ENCODE measurements at places on chromosomes 7 and 10.

- DNase-seq: no peak
These were observed 179.9 kb upstream of the TMEM72 start for GRCh38 chr10:44731283-44731682.

DNA sequence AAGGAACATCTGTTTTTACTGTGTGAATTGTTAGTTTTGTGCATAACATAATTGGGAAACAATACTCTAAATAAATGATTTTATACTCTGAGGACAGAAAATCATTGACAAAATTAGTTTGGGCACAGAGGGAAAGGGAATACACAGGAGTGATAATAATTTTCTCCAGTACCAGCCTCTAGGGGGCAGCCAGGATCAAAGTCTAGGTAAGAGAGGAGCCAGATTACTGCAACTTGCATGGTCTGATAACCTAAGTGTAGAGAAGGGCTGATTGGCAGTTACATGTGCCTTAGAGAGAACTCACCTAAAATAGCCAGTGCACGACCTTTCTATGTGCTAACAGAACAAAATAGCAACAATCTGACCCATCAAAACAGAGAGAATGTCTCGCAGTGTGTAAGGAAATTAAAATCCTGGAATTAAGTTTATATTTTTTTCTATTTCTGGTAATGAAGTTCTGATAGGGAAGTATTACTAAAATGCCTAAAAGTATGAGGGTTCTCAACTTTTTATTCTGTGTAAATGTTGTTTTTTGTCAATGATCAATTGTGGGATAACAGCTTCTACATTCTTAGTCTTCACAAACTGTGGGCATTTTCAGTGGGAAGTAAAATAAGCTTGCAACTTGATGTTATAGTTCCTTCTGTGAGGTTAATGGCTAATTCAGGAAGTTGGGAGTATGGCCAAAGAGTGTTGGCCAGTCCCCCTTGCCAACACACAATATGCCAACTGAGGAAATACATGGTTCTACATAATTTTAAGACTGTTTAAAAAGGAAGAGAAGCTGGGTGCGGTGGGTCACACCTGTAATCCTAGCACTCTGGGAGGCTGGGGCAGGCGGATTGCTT is 66.4 kb downstream of the EXOC6 start:
- DNase-seq: no peak

DNA sequence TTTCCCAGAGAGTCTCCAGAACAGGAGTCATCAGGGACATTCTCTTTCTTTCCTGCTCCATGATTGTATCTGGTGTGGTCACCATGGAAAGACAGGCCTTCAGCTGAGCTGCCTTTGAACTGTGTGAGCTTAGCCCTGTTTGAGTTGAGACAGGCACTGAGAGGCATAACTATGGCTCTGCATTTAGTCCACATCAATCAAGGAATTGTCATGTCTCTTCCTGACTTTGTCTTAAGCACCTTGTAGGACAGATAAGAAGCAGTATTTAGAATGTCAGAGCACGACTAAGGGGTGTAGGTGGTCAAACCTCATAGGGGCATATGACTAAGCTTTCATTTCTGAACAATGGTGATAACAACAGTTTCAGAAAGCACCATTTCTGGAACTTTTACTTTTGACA is 53.5 kb downstream of the EPDR1 start:
- DNase-seq: no peak

GRCh38 chr10:132721725-132722124 is 64.2 kb downstream of the NKX6-2 start:
- no peak for DNase-seq

DNA sequence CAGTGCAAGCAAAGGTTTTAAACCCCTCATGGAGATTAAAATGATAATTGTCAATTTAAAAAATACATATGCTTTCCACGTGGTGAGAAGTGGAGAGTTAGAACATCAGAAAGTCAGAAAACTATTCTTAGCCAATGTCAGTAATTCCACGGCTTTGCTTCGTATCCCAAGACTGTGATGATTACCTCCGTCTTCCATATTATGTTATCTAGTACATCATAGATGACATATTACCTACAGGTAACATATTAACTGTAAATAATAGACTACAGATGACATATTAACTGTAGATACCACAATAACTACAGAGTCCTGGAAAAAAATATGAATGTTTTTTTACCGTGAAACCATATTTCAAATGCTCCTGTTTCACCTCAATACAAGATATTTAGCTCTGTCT is 579.4 kb upstream of the PFKP start:
- DNase-seq: no peak

GRCh38 chr10:109386101-109386500 is 537.2 kb downstream of the XPNPEP1 start:
- no peak for DNase-seq

- no peak for DNase-seq
These were observed 39.8 kb upstream of the C10orf67 start for GRCh38 chr10:23384364-23384763.

DNA sequence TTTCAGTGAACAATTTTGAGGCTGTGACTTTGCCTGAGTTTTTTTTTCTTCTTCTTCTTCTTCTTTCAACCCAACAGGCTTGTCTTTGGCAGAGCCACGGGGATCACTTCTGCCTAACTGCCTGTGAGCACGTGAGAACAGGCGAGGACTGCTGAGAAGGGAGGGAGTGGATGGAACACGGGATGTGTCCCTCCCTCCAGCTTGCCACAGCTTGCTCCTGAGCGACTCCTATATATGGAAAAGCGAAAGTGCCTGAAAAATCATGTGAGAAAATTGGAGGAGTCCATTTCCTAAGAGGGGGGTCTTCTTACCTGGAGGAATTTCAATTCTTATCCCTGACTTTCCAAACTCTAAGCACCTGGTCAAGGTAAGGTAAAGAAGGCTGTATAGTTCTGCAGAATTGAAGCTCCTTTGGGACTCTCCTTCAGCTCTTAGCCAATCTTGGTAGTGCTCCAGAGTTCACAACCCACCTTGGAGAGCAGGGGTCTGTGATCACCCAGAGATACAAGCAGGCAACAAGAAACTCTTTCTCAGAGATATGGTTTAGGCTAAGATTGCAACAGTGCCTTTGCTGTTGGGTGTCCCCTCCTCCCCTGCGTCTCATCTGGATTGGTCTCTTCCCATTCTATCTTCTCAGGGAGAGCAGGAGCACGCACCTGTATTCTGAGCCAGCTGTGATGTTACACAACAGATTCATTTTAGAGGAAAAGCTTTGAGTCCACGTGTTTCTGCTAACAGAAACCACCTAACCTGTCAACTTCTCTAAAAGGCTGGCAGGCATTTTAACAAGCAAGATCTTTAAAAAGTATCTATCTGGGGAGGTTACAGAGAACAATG is at the start of gene MAT1A:
Gene MAT1A (minus strand): TSS at position 208 of the 837 bp plus-strand sequence. CDS start 235 bp downstream, outside the sequence.
- DNase-seq: no peak

GRCh38 chr10:22002591-22003176 is 846 bp downstream of the DNAJC1 start:
- DNase-seq: no peak

DNA sequence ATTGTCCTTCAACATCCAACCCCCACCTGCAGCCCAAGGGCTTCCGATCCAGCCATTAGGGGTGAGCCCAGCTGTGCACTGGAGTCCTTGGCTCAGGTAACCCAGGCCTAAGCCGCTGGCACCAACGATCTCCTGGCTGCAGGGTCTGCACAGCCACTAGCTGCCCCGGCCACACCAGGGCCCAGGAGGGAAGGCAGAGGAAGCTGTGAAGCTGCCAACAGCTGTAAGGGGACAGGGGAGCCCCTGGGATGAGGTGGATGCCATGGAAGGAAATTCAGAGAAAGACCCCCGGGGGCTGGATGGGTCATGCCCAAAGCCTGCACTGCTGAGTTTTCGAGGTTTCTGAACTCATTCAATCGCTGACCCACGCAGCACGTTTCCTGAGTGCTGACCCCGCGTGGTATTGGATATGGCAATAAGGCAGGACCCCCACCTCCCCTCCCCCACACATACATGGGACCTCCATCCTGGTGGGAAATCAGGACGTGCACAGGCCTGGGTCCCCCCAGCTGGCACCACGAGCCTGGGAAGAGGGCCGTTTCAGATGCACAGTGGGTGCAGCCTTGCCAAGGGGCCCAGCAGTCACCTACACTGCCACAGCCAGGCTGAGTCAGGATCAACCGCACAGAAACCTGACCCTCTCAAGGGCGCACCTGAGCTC is 170.3 kb downstream of the DIP2C start:
- no peak for DNase-seq

- DNase-seq: no peak
These were observed 72.8 kb upstream of the ADRA2A start for GRCh38 chr10:111004016-111004415.

DNA sequence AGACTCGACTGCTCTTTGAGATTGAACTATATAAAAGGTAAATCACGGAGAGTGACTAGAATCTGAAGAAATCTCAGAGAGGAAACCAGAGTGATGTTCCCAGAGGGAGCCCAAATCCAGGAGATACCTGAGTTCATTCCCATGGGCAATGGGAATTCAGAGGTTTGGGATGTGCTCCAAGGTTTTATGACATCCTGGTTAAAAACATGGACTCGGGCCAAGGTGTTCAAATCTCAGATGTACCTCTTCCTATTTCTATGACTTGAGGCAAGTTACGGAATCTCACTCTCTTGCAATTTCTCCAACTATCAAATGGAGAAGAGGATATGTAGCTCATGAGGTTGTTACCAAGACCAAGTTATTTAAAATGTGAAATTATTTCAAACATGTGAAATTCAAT is 54.5 kb upstream of the RAB18 start:
- no peak for DNase-seq
